ENCODE measurements at places on chromosomes 2 and 18.
A peak's percentile ranks its signal among the peaks of the same experiment; 100 is the strongest.

- DNase-seq = no peak
These were observed 63.3 kb downstream of the TGOLN2 start for GRCh38 chr2:85264471-85264870.

- DNase-seq = peak; percentile 83
These were observed at the start of gene MERTK for GRCh38 chr2:111897924-111898702. TSS of gene MERTK (plus strand) at chr2:111898607. CDS start at chr2:111898736, 129 bp downstream.

DNA sequence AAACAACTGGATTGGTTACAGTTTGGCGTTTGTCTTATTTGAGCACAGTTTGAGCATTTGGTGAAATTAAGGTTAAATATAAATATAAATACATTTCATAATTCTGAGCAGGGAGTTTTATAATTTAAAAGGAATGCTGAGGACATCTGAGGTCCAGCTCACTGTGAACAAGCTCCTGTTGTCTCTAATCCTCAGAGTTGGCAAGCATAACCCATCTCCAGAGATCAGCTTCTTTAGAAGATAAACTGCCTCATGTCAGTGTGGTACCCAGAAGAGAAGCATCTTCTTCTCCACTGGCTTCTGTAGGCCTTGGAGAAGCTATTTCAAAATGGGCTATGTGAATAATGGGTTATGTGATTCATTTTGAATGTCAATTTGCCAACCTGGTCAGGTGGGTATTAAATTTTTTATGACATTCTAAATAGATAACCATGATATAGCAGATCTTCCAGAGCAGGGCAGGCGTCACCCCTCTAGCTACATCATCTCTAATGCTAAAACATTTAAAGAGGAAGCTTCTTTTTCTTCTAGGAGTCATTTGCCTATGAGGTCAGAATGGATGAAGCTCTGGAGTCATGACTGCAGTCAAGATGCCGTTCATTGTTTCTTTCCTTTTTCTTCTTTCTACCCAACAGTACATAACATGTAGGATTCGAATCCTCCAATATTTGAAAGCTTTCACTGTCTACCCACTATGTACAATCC, 324.0 kb downstream of the RNF144A start:
- no peak for DNase-seq

DNA sequence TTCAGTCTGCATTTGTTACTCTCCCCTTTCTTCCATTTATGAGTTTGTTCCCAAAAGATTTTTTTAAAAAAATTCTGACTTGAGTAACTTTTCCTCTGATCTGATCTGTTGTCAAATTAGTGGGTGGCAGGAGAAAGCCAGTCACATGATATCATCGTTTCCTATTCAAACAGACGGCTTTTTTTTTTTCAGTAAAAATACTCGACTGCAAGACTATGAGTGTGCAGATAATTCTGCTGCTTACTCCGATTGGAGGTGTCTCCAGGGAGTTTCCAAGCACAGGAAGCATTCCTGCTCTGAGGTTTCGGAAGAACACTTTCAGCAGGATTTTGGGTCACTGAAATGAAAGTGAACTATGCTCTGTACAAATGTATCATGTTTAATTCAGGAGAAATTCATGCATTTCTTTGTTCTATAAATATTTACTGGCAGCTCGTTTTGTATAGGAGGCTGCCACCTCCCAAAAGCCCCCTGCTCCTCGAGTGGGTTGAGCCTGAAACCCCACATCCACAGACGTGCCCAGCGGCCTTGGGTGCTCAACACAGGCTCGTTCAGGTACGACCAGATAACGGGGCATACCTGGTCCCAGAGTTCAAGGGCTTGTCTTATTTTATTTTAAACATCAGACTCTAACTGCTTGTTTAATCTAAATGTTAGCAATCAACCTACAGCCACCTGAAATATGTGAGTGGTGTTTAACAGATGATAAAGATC, 126.9 kb upstream of the ZNF516 start:
- DNase-seq = no peak

GRCh38 chr2:229642371-229642770, 72.0 kb downstream of the DNER start:
- DNase-seq = no peak

DNA sequence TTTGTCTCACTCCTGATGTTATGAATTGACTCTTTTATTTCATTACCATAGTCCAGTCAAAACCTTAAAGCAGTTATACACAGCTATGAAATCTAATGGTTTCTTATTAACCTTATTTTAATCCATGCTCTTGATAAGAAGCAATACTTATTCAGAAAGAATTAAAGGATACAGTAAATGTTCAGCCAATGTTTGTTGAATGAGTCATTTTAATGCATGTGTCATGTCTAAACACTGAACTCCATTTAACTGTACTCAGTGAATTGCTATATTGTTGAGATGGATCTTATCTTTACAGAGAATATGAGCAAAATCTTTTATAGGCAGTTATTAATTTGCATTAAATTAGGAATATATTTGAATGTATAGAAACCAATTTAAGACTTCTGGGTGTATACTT, 135.1 kb upstream of the TFPI start:
- DNase-seq = no peak

DNA sequence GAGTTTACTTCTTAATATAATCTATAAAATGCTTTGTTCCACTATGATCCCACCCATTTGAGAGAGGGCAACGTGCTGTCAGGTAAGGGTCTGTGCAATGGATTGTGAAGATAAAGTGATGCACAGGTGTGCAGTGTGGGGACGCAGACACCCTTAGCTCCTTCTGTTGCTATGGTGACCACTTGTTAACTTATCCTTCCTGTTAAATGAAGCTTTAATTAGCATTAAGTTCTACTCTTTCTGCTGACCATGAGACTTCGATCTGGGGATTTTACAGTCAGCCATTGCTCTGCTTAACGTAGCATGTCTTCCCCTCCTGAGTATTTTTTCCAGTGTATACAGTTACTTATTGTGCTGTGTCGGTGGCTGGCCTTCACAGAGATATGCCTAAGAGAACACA, 23.1 kb upstream of the ALKAL2 start:
- DNase-seq = no peak

DNA sequence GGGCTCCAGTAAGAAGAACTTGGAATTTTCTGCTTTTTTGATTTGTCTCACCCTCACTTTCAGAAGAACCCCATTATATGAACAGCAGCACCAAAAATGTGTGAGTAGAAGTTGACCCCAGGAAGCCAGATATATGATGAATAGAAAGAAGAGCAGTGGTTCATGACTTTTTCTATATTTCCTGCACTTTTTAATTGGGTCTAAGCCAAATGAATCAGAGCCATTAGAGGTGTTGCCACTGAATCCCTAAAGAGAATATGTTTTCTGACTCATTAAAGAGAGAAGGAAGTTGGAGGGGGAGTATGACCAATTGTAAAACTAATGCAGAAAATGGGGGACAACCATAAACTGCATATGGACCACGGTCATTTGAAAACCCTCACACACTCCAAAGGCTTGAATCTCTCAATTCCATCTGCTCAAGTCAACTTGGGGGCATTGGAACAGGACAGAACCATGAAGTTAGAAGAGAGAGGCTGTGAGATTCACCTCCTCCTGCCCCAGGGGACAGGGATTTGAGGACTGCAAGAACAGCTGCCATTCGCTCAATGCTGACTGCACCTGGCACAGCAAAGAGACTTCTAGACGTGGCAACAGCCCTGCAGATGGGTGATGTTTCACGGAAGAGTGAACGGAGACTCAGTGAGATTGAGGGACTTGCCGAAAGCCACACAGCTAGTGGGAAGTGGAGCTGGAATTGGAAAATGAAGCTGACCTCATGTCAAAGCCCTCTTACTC, 3.0 kb downstream of the DAPL1 start:
- DNase-seq = no peak

- no peak for DNase-seq
These were observed 63.5 kb downstream of the DNER start for GRCh38 chr2:229650901-229651300.

- no peak for DNase-seq
These were observed 247.3 kb upstream of the SP5 start for GRCh38 chr2:170467568-170468422.

GRCh38 chr2:223599640-223600380, 2.4 kb downstream of the SCG2 start:
- DNase-seq = no peak

Measured in GM20000 (cell line).